Stimulated activated CD8-positive, alpha-beta memory T cell treated with anti-CD3 and anti-CD28 coated beads, Interleukin-7, amount 100 ng/mL, for 4 hours (primary cell): ENCODE measurements at places on chromosomes 4 and X.

- no peak for DNase-seq
These were observed 915 bp downstream of the MSANTD1 start for GRCh38 chr4:3249711-3250437.

- no peak for DNase-seq
These were observed 47.9 kb downstream of the MAD2L1 start for GRCh38 chr4:120018786-120019185.

GRCh38 chrX:102995316-102995715 is 58.2 kb downstream of the RAB40AL start:
- DNase-seq = no peak

GRCh38 chr4:19494961-19495360 is 756.7 kb upstream of the SLIT2 start:
- no peak for DNase-seq

GRCh38 chrX:1493412-1493811 is 40.7 kb upstream of the ASMTL start:
- DNase-seq = no peak

GRCh38 chr4:105909787-105910281 is 14.6 kb downstream of the NPNT start:
- no peak for DNase-seq

GRCh38 chr4:5705647-5706320 is 2.6 kb downstream of the EVC2 start:
- DNase-seq = no peak

DNA sequence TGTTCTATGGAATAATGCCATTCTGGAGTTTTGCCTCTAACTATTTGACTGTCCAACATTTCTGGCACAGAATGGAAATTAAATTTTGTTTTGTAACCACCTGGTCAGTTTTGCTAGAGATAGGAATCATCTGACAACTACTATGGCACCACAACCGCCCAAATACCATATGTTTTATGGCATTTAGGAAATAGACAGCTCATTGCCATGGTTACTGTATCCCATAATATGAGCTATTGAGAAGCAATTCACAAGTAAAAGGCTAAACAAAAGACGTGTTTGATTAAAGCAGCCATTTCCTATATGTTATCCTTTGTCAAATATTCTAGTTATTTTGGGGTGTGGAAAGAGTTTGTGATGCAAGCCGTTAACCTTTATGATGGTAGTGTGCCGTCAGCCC is 1105.3 kb upstream of the LCORL start:
- no peak for DNase-seq

DNA sequence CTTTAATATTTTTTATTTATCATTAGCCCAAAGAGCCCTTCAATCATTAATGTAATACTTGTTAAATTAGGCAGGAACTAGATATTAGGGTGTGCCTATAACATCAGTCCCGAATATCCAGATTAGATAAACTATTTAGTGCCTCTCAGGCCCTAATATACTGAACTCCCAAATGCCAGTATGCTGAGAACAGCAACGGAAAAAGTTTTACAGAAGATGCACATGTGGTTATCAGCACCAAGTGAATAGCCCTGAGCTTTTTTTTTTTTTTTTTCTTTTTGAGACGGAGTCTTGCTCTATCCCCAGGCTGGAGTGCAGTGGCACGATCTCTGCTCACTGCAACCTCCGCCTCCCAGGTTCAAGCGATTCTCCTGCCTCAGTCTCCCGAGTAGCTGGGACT is 13.0 kb upstream of the ELF2 start:
- no peak for DNase-seq

DNA sequence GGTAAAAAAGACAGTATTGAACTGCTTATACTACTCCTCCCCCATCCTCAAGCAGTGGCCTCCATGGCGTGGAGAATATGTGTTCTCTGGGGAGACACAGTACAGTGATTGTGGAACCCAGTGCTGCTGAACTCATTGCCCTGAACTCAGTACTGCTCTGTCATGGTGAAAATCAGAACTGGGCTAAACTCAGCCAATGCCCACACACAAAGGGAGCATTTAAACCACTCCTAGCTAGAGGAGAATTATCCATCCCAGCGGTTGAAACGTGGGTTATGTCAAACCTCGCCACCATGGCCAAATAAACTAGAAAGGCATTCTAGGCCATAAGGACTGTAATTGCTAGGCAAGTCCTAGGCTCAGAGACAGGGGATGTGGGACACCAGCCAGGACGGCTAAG is 131.8 kb downstream of the SPOCK3 start:
- no peak for DNase-seq

DNA sequence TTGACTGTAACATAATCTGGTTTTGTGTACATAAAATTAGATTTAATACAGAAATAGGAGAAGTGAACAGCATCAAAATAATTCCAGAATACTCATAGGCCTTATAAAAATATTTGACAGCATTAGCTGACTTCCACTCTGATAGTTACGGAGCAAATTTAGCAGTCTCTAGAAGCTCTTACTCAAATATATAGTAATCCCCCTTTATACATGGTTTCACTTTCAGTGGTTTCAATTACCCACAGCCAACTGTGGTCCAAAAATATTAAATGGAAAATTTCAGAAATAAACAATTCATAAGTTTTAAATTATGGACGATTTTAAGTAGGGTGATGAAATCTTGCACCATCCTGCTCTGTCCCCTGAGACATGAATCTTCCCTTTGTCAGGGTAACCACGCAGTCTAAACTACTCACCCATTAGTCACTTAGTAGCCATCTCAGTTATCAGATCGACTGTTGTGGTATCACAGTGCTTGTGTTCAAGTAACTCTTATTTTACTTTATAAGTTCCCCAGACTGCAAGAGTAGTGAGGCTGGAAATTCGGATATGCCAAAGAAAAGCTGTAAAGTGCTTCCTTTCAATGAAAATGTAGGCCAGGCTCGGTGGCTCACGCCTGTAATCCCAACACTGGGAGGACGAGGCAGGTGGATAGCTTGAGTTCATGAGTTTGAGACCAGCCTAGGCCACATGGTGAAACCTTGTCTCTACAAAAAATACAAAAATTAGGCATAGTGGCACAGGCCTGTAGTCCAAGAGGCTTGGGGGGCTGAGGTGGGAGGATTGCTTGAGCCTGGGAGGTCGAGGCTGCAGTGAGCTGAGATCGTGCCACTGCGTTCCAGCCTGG is 17.2 kb upstream of the RTL9 start:
- no peak for DNase-seq

DNA sequence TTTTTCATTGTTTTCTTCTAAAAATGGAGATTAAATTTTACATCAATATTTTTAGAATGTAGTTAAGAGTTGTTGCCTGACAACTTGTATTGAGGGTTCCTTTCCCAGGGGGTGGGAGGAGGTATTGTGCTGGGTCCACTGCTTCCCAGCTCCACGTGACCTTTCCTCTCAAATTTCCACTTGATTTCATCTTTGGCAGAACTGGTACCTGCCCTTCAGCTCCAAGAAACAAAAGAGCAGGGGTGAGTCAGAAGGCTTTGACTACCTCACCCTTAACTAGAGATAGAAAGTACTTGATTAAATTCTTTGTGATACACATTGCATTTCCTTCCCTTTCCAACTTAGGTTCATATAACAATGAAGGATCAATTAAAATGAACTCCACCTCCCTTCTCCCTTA is 19.7 kb downstream of the TRIM2 start:
- no peak for DNase-seq

DNA sequence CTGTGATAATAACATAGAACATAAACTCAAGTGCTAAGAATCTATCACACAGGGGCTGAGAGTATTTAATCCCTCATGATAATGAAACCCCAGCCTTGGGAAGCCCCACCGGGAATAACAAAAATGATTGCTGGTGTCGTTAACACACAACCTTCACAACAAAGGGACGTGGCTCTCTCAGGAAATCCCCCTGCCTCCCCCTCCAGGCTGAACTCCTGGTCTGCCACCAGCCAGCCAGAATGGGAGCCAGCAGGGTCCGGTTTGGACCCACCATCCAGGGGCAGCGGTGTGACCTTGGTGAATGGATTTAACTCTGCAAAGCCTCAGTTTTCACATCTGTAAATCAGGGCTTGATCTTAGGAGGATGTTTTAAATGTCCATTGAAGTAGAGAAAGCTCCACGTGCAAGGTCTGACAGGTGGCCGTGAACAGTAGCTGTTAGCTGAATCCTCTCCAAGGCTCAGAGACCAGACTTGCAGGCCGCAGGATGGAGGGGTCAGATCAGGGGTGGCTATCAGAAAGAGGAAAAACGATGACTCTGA is 46.5 kb downstream of the ABLIM2 start:
- no peak for DNase-seq

DNA sequence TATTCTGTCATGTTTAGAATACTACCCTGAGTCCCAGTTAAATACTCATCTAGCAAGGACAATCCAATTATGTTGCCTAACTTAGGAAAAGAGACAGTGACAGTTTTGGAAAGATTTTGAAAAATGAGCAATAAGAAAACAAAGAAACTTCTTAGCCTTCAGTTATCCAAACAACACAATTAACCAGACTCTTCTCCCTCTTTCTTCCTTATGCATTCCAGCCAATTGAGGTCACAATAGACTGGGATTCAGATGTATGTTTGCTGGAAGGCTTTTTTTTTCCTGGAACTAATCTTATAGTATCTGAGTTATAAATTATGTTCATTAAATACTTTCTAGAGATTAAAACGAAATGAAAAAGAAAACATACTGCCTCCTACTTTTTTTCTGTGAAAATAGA is 109.6 kb downstream of the GUCY2F start:
- no peak for DNase-seq

DNA sequence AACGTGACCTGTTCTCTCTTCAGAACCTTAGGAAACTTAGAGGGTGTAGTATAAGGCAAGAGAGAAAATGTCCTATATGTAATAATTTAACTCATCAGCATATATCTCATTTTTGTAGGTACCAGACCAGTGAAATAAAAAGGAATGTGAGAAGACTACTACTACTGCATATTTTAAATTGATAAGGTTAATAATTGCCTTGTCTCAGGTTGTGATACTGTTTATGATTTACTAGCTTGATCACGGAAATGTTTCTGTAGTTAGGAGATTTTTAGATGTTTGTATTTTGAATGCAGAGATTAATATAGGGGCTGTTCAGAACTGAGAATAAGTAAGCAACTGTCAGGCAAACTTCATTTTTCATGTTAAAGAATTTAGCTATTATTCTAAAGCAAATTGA is 1563.4 kb downstream of the C4orf33 start:
- no peak for DNase-seq

GRCh38 chrX:46278572-46278971 is 266.6 kb downstream of the ZNF674 start:
- DNase-seq = no peak

DNA sequence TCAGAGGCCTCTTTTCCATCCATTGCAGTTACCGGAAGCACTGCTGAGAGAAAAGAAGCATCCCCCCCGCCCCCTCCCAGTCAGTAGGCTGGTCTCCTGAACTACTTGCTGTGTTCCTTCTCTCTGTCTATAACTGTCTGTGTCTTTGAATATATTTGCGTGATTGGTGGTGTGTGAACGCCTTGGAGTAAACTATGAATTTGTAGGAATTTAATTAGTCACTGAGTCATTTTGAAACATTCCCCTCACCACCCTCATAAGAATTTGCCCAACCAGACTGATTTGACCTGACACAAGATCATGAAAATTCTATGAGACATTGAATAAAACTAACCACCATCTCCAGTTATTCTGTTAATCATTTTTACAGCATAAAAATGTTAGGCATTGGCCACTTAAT is 6.7 kb upstream of the NXF3 start:
- no peak for DNase-seq

DNA sequence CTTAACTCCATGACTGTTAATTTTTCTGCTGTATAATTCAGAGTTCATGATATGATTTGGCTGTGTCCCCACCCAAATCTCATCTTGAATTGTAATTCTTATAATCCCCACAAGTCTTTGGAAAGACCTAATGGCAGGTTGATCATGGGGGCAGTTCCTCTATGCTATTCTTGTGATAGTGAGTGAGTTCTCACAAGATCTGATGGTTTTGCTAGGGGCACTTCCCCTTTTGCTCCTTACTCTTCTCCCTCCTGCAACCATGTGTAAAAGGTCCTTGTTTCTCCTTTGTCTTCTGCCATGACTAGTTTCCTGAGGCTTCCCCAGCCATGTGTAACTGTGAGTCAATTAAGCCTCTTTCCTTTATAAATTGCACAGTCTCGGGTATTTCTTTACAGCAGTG is 1751.9 kb downstream of the ARAP2 start:
- no peak for DNase-seq

DNA sequence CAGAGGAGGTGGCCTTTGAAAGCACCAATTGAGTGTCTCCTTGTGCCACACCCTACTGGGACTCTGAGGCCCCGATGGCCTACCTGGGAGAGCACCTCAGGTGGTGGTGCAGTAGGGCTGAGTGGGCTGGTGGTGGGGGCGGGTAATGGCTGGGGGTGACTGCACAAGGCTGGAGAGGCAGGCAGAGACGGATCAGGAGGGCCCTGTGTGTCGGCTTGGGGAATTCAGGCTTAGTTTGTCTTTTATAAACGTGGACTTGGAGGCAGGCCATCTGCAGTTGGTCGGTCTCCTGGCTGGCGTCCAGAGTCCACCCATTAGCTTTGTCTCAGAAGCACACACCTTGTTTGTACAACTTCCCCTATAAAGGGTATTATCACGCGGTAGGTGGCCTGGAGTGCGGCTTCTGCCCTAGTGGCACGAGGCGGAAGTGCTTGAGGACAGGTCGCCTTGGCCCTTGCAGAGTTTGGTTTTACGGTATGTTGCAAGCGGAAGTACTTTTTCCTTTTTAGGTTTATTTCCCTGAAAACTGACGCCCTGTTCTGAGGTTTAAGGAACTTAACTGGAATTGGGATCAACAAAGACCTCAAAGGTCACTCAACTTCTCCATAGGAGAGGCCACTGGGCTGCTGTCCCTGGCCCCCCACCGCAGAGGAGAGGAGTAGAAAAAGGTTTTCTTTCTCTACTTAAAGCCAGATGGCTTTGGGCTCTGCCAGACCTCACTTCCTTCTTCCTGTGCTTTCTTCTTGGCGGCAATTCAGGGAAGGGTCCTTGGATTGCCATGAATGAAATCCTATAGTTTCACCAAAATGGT is 8.0 kb downstream of the TBC1D14 start:
- DNase-seq = no peak

DNA sequence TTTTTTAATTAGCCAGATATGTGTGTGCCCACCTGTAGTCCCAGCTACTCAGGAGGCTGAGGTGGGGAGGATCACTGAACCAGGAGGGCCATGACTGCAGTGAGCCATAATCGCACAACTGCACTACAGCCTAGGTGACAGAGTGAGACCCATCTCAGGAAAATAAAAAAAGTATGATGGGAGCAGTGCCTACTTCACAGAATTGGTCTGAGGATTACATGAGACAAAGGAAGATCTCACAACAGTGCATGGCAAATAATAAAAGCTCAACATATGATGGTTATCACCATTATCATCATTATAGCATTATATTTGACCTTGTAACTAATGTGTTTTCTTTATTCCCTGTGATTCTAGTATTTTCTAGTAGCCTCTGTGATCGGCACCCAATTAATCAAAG is 19.9 kb upstream of the DCHS2 start:
- DNase-seq = no peak
